ENCODE measurements at places on chromosomes 6 and 20.
A peak's percentile ranks its signal among the peaks of the same experiment; 100 is the strongest.

DNA sequence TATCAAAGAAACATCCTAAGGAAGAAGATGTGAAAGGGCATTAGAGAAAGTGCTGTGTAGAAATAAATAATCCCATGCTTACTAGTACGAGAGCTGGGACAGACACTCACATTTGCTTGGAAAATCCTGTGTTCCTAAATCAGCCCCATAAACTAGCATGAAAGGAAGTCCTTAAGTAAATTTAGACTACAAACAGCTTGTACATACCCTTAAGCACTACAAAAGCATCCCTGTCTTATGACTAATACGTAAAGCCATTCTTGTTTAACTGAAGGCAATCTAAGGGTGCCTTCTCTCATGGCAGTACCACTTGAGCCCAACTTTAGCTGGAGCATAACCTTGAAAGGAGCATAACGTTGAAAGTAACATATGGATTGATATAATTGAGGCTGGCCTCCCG, 15.4 kb upstream of the FOXQ1 start:
- peak; percentile 24 for DNase-seq

DNA sequence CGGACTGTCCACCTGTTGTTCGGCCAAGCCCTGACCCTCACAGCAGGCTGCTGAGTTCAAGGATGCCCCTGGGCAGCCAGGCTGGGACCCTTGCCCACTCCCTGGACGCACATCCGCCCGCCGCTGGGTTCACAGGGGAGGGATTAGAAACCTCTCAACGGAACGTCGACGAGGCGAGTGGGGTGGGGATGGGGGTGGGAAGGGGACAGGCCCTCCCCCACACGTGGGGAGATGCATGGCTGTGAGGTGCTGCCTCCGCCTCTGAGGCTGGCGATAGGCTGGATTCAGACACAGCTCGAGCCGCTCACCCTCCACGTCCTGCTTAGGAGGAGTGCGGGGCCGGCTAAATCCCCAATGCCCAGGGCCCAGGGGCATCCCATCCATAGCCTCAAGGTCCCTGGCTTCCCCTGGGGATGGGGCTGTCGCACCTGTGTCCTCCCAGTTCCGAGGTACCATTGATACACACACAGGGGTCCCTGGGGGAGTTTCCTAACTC, 90.6 kb upstream of the BHLHE23 start:
- no peak for DNase-seq

DNA sequence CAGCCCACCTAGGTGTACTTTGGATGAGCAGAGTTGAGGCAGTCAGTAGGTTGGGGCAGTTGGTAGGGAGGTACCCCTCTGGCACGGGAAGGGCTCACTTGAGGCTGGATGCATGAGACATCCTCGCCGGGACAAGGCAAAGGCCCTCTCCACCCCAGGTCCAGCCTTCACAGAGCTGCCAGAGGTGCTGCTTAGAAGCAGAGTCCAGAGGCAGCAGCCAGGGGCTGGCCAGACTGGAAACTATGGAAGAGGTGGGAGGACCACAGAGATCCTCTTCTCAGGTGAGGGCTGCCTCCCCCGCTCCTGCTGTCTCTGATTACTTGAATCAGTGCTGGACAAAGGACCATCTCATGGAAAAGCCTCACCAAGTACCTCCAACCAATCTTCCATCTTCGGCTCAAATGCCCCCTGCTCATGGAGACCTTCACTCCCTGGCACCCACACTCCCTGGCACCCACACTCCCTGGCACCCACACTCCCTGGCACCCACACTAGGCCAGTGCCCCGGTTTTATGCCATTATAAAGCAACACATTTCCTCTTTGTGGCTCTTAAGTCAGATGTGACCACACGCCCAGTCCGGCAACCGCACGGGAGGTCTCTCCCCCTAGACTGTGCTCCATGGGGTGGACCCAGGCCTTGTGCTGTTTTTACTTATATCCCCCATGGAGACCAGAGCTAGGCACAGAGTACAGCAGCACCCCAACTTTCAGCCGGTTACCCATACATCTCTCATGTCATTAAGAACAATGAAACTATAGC, 100.1 kb downstream of the YTHDF1 start:
- DNase-seq: no peak

DNA sequence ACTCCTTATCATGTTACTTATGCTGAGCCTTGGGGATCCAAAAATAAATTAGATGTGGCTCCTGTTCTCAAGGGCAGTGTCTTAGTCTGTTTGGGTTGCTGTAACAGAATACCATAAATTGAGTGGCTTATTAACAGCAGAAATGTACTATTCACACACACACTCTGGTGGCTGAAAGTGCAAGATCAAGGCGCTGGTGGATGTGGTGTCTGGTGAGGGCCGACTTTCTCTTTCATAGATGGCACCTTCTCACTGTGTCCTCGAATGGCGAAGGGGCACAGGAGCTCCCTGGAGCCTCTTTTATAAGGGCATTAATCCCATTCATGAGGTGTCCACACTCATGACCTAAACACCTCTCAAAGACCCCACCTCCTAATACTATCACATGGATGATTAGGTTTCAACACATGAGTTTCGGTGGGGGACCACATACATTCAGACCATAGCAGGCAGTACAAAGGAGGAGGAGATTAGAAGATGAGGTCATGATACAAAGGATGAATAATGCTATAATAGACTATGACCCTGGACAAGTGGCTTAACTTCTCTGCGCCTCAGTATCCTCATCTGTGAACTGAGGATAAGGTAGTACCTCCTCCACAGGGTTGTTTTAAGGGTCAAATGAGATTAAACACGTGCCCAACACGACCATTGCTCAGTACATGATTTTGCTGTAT, 34.1 kb downstream of the RPP40 start:
- no peak for DNase-seq

GRCh38 chr6:75023634-75024033, 182.2 kb downstream of the COL12A1 start:
- DNase-seq: no peak

- no peak for DNase-seq
These were observed 4.2 kb upstream of the TENT5A start for GRCh38 chr6:81756690-81757089.

- no peak for DNase-seq
These were observed 48.0 kb downstream of the NFATC2 start for GRCh38 chr20:51494241-51495110.

DNA sequence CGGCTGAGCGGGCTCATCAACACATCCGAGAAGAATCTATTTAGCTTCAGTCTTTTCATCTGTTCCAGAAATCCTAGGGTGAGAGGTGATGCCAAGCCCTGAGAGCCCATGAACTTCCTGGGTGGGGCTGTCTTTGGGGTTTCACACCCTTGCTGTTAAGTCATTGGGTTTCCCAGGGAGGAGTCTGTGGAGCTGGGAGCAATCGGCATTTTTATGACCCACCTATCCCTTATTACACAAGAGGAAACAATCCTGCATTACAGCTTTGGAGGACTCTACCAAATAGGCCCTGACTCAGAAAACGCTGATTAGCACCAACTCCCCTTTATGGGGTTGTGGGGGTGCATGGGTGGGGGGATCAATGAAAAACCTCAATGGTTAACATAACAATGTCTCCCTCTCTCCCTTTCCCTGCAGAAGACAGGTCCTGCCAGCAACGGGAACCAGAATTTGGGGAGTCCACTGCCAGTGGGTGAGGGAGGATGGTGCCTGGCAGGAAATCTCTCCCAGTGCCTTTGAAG, 46.3 kb downstream of the EZR start:
- peak; percentile 5 for DNase-seq

DNA sequence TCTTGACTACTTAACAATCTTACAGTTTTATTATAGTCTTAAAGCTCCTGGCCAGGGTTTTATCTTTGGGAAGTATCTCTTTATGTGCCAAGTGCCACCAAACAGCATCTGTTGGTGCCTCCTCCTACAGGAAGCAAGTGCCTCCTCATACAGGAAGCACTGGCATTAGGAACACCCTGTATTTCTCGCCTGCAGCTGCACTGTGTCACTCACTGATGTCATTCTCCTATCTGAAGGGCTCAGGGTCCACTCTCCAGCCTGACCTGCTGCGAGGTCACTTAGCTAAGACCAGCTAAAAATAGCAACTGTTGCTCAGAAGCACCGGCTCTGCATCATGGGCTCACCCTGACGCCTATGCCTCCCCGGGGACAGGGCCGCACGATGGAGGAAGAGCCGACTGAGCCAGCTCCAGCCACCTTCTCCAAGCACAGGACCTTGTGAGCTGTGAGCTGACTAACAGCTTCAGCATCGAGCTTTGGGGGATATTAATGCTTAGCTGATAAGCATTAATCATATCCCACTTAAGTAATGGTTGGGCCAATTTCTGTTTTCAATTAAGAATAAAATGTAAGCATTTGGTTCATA, 66.3 kb upstream of the CD93 start:
- DNase-seq: peak; percentile 57

DNA sequence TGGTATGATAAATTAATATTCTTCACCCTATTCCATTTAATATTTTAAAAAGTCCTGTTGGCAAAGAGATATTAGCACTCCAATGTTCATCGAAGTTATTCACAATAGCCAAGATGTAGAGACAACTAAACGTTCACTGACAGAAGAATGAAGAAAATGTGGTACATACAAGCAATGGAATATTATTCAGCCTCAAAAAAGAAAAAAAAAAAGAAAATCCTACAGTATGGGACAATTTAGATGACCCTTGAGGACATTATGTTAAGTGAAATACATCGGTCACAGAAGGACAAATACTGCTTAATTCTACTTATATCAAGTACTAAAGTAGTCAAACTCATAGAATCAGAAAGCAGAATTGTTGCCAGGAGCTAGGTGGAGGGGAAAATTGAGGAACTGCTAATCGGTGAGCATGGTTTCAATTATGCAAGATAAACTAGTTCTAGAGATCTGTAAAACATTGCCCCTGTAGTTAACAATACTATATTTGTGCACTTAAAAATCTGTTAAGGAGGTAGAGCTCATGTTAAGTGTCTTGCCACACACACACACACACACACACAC, 4.7 kb downstream of the GCLC start:
- DNase-seq: no peak

- no peak for DNase-seq
These were observed 868 bp downstream of the SAMD10 start for GRCh38 chr20:63978319-63979228.

- no peak for DNase-seq
These were observed 41.0 kb downstream of the CDH4 start for GRCh38 chr20:61292821-61293612.

DNA sequence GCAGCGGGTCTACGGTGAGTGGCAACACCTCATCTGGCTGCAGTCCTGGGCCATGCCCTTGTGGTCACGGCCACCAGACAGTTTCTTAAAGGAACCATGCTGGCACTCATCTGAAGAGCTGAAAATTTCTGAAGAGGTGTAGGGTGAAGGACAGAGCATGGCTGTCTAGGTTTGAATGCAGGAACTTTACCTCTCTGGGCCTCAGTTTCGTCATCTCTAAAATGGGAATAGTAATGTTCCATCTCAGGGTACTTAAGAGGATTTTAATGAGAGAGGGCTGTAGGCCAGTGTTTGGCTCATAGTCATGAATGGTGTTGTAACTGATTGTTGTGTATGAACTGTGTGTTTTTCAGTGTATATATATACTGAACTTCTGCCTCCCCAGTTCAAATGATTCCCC, 5.8 kb downstream of the COX4I2 start:
- DNase-seq: no peak

- no peak for DNase-seq
These were observed 20.2 kb downstream of the SOBP start for GRCh38 chr6:107510108-107510507.

Data from AG04449 (cell line).